ENCODE measurements at places on chromosomes 3 and 15. TPM values are rescaled to one million over a fixed set of nuclear protein-coding genes. Genes with fewer than 3 reads are reported as not detected.
A peak's percentile ranks its signal among the peaks of the same experiment; 100 is the strongest.

Gene HYAL1
- 3.2 TPM for total RNA-seq

Gene MITF
- 5.4 TPM for total RNA-seq

Gene CLDN11
- 11.4 TPM for total RNA-seq

Gene RNU5B-1
- not detected for total RNA-seq

Gene CASR
- total RNA-seq, result 0.08 TPM

Gene GNAT1
- total RNA-seq, result not detected

Gene MESP1
- total RNA-seq, result 4.4 TPM

Gene SETD2
- 35.0 TPM for total RNA-seq

Gene SLC24A5
- not detected for total RNA-seq

Gene FBXL2
- 9.7 TPM for total RNA-seq

- DNase-seq, result no peak
Measured at GRCh38 chr15:80727596-80727995, 32.5 kb downstream of the ABHD17C start.

DNA sequence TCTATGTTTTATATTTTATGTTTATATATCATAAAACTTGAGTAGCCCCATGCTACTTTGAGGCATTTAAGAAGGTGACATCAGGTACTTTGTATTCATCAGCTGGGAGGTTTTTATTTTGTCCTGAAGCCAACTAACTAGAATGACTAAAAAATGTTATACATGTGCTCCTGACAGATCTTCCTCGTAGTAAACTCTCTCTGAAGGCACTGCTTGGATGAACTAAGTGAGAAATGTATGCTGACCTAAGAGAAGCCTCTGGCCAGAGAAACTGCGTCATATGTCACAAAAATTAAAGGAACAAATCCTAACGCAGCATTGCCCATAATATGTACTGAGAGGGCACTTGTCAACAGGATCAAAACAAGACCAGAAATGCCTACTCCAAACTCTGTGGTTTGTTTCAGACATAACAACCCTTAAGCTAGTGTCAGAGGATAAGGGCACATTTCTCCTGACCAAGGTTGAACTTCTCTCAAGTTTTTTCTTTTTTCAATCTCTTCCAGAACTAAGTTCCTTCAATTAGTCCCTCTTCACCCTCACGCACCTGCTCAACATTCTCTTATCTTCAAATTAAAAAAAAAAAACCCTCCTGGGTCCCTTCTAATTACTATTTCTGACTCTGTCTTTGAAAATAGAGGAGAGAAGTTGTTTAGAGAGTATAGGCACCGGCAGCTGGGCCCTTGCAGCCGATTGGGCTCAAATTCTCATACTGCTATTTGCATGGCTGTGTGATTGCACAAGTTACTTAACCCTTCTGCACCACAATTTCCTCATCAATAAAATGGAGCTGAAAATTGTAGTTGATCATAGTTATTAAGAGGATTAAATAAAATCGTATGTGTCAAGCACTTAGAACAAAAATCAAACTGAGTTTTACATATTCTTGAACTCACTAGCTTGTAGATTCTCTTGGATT is 159.0 kb downstream of the FRMD5 start:
- DNase-seq, result no peak

DNA sequence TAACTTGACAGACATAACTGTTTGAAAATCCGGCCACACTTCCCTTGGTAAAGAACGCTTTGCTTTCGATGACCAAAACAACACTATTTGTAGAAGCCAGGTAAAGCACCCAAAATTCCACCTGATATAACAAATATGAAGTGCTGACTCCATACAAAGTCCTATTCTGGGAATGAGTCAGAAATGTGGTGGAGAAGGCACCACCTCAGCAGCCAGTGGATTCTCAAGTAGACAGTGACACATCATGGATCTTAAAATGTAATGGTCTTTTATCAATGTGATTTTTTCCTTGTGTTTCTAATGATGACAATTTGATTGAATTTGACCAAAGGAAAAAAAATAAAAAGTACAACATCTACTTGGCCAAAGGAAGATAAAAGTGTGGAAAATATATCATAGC is 135.0 kb upstream of the WNT5A start:
- DNase-seq, result no peak

GRCh38 chr3:79896086-79896485 is 128.3 kb upstream of the ROBO1 start:
- no peak for DNase-seq

DNA sequence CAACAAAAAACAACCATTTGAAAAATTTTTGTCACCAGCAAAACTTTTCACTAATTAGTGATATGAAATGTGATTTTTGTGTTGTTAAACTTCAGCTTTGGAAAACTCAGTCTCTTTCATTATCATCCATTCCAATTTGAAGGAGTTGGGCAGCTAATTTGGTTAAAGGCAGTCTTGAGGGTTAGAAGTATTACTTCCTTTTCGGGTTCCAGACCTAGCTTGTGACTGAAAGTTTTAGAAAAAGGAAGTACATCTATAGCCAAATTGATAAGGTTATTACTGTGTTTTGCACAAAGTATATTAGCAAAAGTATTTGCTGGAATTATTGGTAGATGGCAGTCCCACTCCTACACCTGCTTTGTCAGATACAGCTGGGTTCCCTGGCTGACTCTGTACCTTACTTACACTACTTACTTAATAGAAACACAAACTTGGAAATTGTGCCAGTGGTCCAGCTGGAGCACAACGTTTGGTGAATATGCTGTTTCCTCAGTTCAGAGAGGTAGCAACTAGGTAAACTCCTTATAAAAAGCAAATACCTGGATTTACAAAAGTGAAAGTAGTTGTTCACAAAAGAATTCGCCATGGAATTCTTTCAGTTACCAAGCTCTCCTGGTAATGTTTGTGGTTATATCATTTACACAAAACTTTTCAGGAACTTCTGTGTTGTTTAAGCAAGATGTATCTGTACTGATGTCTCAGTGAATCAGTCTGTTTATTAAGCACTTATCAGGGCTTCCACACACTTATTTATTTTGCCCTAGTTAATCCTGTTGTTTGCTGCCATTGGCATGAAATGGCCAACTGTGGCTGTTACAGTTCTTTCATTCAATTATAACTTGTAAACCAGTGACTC is 31.6 kb downstream of the TIPARP start:
- DNase-seq, result no peak

DNA sequence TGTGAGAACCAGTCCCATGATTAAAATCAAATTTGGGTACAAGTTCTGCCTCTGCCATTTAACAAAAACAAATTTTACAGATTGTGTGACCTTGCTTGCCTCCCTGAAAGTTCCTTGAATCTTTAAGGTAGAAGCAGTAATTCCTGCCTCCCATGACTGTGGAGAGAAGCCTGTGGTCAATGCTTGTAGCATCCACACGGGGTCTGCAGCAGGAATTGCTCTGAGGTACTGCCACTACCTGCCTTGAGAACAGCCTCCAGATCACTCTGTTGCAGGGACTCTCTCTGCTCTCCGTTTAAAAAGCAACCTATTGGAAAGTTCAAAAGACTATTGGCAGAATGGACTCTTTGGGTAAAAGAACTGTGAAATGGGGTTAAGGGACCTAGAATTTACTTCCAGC is 75.9 kb downstream of the SST start:
- DNase-seq, result no peak

DNA sequence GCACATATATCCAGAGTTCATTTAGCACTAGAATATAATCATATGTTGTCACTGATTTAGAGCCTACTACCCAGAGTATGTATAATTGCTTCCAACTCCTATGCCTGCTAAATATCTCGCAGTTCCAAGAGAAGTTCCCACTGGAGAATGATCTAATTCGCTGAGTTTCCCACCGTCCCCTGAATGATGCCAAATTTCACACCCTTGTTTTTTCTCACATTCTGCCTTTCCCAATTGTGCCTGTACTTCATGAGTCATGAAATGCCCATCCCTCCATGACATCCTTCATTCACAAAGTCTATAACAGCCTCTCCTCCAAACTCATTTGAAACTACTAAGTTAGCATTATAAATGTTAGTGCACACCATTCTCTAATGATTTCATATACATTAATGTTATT is 177.2 kb downstream of the CBLB start:
- DNase-seq, result no peak

DNA sequence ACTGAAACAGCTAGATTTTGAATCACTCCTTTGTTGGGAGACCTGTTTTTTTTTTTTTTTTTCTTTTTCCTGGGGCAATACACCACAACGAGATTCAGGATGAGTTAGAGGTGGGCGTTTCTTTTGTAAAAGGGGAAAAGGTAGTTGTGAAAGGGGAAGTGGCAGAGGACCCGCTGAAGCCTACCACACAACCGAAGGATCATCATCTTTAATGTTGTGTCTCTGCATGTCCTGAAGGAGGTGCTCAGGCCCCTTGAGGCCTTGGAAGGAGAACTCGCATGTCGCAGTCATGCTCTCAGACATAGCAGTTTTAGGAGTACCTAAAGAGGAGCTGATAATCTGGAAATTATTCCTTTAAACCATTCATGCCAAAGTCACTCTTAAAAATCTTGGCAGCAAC is 137.9 kb upstream of the LRIG1 start:
- DNase-seq, result no peak

DNA sequence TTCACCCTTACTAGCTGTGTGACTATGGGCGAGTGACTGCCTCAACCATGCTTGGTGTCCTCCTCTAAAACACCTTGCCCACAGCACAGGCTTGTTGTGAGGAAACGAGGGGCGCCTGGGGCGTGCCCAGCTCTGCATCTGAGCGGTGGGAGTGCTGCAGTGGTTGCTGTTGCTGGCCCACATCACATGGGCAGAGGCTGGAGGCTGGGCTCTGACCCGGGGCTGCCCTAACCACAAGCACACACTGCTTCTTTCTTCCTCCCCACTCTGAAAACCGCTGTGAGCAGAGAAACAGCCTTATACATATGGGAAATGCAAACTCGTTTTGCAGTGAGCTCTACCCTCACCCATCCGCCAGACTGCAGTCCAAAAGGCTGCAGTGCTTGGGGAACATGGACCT is 74.8 kb upstream of the RPL32 start:
- no peak for DNase-seq

DNA sequence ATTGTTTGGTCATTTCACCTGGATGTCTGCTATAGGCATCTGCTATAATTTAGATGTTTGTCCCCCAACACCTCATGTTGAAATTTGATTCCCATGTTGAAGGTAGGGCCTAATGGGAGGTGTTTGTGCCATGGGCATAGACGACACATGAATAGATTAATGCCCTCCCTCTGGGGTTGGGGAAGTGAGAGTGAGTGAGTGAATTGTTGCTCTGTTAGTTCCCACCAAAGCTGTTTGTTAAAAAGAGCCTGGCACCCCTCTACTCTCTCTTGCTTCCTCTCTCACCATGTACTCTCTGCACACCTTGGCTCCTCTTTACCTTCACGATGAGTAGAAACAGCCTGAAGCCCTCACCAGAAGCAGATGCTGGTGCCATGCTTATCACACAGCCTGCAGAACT is 23.9 kb upstream of the SORD start:
- no peak for DNase-seq

GRCh38 chr15:70902107-70902506 is 9.5 kb downstream of the LRRC49 start:
- no peak for DNase-seq

DNA sequence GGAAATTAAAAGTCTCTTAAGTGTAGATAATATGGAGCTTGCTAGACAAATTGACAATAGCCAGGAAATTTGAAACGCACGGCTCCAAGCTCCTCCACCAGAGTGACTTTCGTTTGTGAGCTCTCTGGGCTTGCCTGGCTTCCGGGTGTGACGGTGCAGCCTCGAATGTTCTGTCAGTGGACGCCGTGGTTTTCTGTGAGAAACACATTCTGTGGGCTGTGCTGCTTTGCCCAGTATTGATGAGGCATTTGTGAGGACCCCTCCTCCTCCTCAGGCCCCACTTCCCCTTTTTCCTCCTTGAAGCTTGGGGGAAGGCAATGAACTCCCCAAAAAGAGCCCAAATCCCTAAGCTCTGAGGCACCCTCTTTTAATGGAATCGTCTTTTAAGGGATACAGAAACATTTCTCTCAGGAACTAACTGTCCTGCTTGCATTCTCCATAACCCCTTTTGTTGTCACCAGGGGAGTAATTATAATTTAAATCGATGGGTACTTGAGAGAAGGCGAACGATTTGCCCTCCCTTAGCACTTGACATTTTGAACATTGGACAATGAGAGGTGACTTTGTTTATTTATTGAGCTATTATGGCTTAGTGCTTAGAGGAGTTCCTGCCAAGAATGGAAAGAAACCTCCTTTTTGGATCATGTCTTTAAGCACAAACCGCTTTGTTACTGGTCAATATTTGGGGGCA is 40.8 kb downstream of the POLR2M start:
- no peak for DNase-seq

GRCh38 chr15:55764398-55764797 is 21.4 kb upstream of the PRTG start:
- DNase-seq, result no peak

GRCh38 chr15:55526559-55527036 is 18.6 kb upstream of the DNAAF4 start:
- DNase-seq, result peak; percentile 31

- DNase-seq, result no peak
Measured at GRCh38 chr3:43405888-43406642, 119.7 kb downstream of the SNRK start.

- DNase-seq, result no peak
Measured at GRCh38 chr3:64161481-64161952, 63.7 kb downstream of the PRICKLE2 start.

DNA sequence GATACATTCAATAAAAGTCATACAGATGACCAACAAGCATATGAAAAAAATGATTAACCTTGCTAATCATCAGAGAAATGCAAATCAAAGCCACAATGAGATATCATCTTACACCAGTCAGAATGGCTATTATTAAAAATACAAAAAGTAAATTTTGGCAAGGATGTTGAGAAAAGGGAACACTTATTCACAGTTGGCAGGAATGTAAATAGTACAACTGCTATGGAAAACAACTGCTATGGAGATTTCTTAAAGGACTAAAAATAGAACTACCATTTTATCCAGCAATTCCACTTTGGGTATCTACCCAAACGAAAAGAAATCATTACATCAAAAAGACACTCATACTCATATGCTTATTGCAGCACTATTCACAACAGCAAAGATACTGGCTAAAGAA is 1121.8 kb downstream of the TBL1XR1 start:
- no peak for DNase-seq
